Myometrial cell (primary cell): ENCODE measurements at places on chromosomes 7 and 10. TPM values are rescaled to one million over a fixed set of nuclear protein-coding genes. Genes with fewer than 3 reads are reported as not detected.

The EIF5AL1 gene
- total RNA-seq, result 0.29 and 0.53 TPM in 2 replicates

The CDC14C gene
- not detected in 2 replicates for total RNA-seq

The TYW1B gene
- 0.53 and 1.4 TPM in 2 replicates for total RNA-seq

The VAX1 gene
- not detected in 2 replicates for total RNA-seq

The HTRA1 gene
- 49.6 and 64.0 TPM in 2 replicates for total RNA-seq

The CLRN3 gene
- total RNA-seq, result not detected in 2 replicates

The CLCN1 gene
- total RNA-seq, result not detected in 2 replicates

The SPDYE5 gene
- total RNA-seq, result not detected in 2 replicates

The GCK gene
- total RNA-seq, result 1.2 and 2.7 TPM in 2 replicates

The ZNF804B gene
- total RNA-seq, result not detected in 2 replicates

The TLX1 gene
- not detected in 2 replicates for total RNA-seq

The TCAF2 gene
- total RNA-seq, result 0.89 and 3.2 TPM in 2 replicates

The TWIST1 gene
- total RNA-seq, result 19.1 and 27.1 TPM in 2 replicates

The PRSS37 gene
- total RNA-seq, result not detected in 2 replicates

The ANKRD61 gene
- total RNA-seq, result not detected in 2 replicates

The TMEM270 gene
- not detected in 2 replicates for total RNA-seq

The NDUFB8 gene
- total RNA-seq, result 222 and 279 TPM in 2 replicates

The SP4 gene
- total RNA-seq, result 2.6 and 4.1 TPM in 2 replicates

The METTL27 gene
- 16.8 and 20.8 TPM in 2 replicates for total RNA-seq

The PYROXD2 gene
- total RNA-seq, result 2.3 and 18.1 TPM in 2 replicates

The GPER1 gene
- 3.2 and 4.3 TPM in 2 replicates for total RNA-seq

The VGF gene
- total RNA-seq, result 0.53 and 1.2 TPM in 2 replicates

The PIK3CG gene
- total RNA-seq, result under 0.01 TPM in 1 of 2 replicates, not detected in the other

The ZNF518A gene
- 4.6 and 7.8 TPM in 2 replicates for total RNA-seq
